Activated CD8-positive, alpha-beta T cell treated with anti-CD3 and anti-CD28 coated beads, Interleukin-2, amount 10 ng/mL, durations not matched to agents 7 days and 5 days (primary cell): ENCODE measurements at places on chromosomes 11 and 22. TPM values are rescaled to one million over a fixed set of nuclear protein-coding genes. Genes with fewer than 3 reads are reported as not detected.

Gene NPAS4
- 0.34 TPM for total RNA-seq

Gene KIF18A
- total RNA-seq, result 31.8 TPM

Gene CHKA
- total RNA-seq, result 14.5 TPM

Gene CARD18
- total RNA-seq, result not detected

Gene MYOD1
- total RNA-seq, result not detected

Gene RAB1B
- total RNA-seq, result 170 TPM

Gene CD3E
- 530 TPM for total RNA-seq

Gene MMP27
- not detected for total RNA-seq

Gene IFTAP
- total RNA-seq, result 0.90 TPM

Gene SCGB1A1
- not detected for total RNA-seq

Gene RPUSD4
- total RNA-seq, result 32.1 TPM

Gene KDM4D
- total RNA-seq, result 0.90 TPM

Gene THAP7
- total RNA-seq, result 31.7 TPM

DNA sequence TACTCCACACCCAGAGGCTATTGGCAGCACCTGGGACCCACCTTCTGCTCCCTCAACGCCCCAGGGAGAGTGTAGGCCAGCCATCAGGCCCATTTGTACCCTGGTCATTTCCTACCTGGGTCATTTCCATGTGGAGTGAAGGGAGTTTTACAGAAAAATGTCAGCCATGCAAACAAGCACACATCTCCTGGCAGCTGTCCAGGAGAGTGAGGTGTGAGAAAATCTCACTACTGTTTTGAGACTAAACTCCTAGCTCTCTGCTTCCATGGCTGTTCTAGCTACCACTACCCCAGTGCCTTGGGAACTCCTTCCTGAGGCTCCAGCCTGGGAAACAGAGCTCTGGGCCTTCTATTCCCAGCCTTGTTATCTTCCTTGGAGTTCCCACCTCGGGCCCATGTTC is 2.8 kb upstream of the TMPRSS13 start:
- DNase-seq, result peak; percentile 47

DNA sequence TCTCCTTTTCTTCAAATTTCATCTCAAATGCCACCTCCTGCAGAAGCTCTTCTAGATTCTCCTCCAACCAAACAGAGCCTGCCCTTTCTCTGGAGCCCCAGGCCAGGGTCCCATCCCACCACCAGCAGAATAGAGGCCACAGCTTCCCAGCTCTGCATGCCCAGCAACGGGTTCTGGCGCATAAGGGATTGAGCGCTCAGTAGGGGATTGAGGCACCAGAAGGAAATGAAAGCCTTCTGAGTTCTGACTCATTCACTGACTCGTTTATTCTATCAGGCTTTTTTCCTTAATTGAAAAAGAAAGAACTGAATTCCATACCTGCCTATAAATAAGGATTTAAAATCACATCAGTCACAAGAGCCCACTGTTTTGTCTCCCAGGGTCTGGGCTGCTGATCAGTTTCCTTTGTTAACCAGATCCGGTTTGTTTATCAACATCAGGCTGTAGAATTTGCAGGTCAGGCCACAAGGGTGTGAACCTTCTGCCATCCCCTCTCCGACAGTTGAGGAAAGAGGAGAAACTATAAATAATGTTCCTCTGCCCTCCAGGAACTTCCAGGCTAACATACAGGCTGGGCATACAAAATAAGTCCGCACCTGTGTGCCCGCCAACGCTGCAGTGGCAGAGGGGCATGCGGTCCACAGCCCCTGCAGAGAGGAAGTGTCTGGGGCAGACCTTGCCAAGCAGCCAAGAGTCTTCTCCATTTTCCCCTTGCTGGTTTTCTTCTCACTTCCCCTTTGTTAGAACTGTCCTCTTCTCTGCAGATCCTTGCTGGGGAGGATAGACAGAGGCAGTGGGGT is 63.5 kb upstream of the PRDM11 start:
- no peak for DNase-seq

GRCh38 chr11:72672597-72673238 is 1.5 kb downstream of the PDE2A start:
- no peak for DNase-seq

GRCh38 chr11:94788396-94788795 is 20.2 kb downstream of the AMOTL1 start:
- no peak for DNase-seq

GRCh38 chr11:84829162-84829561 is 798.0 kb downstream of the DLG2 start:
- no peak for DNase-seq

DNA sequence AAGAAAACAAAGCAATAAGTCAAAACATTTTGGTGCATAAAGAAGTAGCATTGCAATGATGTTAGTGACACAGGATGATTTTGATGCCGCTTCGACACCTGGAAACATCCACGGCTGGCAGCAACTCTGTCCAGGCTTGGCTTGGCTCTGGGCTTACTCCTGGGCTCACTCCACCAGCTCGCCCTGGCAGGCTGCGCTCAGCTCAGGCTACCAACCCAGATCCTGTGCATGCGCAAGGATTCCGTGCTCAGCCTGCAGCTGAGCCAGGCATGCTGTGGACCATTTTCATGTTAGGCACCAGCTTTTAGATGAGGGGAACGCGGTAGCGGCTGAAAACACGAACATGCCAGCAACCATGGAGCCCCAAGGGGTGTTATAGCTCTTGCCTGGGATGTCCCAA is 66.0 kb downstream of the SLC25A17 start:
- no peak for DNase-seq

- no peak for DNase-seq
Observed at GRCh38 chr22:29004647-29005371, 56.8 kb downstream of the C22orf31 start.

- peak; percentile 92 for DNase-seq
Observed at GRCh38 chr22:23144932-23145877, at the start of gene RAB36. RAB36 (plus strand) TSS chr22:23145477; CDS start chr22:23146617, 1,140 bp downstream.

GRCh38 chr22:22431271-22432220 is 77.0 kb downstream of the ZNF280B start:
- DNase-seq, result peak; percentile 76

DNA sequence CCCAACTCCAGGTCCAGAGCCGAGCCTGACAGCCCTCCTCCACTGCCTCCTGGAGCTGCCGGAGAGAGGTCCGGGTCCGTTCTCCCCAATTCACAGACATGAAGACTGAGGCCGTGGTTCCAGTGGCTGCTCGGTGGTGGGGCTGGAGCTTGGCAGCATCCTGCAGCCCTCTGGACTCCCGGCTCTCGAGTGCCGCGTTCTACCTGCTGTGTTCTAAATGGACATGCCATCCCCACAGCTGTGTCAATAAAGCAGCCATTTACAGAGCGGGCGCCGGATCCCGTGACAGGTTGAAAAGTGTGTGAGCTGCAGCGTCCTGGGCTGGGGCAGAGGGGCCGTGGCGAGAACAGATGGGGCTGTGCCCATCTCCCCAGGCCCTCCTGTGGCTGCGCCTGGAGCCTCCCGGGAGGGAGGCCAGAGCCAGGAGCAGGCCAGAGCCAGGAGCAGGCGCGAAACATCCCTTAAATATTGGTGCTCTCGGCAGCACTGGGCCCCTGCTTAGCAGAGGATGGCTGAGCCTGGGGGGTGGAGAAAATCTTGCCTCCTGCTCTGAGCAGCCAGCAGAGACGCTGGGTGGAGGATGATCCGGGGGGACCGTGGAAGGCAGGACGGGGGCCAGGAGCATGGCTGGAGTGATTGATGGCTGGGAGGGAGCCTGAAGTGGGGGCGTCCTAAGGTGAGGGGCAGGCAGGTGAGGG is 46.2 kb downstream of the FLRT1 start:
- no peak for DNase-seq

- no peak for DNase-seq
Observed at GRCh38 chr11:115676206-115676605, 172.0 kb upstream of the CADM1 start.

DNA sequence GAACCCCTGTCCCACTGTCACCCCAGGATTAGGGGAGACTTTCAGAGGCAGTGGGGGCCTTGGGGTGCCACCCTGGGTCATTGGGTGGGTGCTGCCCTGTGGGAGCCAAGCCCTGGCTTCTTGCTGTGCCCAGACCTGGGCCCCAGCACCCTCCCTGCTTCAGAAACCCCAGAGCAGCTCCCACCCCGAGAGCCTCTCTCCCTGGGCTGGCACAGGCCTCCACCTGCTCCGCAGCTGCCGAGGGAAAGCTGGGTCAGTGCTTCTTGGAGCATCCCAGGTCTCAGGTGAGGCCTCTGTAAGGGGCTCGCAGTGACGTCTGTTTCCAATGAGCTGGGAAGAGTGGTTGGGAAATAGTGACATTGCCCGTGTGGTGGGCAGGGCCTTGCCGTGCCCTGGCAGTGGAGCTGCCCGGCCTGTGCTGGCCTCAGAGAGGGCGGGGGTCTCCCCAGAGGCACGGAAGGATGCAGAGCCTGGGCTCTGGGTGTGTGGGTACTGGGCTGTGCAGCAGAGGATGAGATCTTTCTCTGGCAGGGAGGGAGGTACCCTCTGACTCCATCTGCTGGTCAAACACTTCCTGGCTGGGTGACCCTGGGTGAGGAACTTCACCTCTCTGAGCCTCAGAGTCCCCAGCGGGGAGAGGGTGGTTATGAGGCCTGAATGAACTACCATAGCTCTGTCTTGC is 23.0 kb downstream of the C22orf23 start:
- peak; percentile 52 for DNase-seq

DNA sequence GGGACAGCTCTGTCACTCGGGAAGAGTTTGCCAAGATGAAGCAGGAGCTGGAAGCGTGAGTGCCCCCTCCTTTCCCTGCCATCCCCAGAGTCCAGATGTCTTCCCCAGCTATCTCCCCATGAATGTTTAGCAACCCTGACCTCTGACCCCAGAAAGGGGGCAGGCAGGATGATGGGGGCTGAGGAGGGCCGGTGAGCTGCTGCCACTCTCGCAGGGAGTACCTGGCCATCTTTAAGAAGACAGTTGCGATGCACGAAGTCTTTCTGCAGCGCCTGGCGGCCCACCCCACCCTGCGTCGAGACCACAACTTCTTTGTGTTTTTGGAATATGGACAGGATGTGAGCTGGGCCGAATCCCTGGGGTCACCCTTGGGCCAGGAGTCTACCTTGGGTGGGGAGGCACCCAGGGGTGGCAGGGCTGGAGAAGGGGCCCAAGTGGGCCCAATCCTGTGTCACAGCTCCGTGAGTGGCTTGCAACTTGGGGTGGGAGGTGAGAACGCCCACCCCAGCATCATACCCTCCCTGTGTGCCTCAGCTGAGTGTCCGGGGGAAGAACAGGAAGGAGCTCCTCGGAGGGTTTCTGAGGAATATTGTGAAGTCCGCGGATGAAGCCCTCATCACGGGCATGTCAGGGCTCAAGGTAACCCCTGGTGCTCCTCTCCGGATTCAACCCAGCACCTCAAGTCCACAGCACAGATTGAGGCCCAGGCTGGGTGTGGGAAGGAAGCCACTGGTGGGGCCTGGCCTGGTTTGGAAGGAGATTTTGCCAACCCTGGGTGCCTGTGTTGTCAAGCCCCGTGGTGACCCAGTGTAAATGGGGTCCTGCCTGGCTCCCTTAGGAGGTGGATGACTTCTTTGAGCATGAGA is 7.5 kb downstream of the CFL1 start:
- DNase-seq, result peak; percentile 22

GRCh38 chr11:96391698-96392307 is 2.0 kb downstream of the JRKL start:
- no peak for DNase-seq

DNA sequence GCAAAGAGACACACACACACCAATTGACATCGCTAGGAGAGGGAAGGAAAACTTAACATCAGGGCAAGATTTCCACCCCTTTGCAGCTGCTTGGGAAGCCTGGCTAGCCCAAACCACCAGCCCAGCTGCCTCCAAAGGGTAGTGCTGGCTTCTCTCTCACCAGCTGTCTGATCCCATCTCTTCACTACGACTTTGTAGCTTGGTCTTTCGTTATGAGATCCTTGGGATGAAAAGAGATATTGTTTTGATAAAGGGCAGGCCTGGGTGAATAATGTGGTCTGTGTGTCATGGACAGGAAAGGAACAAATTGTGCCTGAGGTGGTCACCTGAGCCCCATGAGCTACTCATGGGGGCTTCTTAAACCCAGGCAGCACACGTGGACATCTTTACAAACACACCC is 101.9 kb downstream of the ARL14EP start:
- no peak for DNase-seq

DNA sequence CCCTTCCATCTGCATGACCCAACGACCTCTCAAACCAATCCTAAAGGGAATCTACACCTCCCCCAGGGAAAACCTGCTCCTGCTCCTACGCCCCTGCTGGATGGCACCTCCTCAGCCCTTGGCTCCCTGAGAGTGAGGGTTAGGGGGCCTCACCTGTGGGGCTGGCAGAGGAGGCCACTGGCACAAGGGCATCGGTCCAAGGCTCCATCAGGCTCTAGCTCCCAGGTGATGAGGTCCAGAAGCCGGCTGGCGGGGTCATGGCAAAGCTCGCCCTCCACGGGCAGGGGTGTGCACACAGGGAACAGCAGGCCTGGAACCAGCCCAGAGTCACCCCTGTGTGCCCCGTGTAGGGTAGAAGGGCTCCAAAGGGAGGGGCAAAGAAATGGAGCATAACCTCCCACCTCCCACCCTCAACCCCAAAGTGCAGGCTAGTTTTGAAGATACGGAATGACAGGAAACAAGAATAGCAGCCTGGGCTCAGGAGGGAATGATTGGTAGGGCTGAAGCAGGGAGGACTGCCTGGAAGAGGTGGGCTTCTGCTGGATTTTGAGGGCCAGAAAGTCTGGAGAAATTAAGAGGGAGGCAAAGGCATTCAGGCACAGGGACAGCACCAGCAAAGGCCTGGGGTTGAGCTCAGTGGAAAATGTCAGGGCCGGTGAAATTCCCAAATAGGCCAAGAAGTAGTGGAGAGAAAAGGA is 42.6 kb downstream of the DKK3 start:
- DNase-seq, result no peak

DNA sequence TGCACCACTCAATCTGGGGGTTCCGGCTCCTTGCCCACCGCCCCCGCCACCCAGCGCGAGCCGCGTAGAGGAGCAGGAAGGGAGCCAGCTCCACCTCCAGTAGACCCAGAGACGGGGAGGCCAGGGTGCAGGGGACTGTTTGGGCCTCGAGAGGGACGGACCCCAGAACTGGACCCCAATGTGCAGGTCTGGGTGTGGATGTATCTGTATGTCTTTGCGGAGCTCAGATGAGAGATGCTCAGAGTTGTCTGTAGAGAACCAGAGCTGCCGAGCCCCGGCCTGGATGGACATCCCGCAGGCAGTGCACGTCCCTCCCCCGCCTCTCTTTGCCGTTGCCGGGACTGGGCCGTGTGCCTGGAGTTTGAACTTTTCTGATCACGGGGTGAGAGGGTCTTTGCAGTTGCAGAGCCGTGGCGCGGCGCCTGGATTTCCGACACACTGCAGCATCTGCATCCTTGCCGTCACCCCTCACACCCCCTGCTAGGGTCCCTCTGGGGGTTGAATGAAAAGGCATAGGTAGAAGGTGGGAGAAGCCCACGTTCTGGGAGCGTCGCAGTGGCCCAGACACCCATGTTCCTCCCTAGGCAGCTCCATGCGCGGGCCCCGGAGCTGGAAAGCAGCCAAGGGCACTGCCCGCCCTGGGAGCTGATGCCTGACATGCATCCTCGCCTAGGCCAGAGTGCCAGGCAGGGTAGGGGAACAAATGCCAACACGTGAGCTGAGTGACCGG is 105.2 kb downstream of the KCNQ1 start:
- DNase-seq, result no peak
